ENCODE measurements at places on chromosomes 6 and 20. TPM values are rescaled to one million over a fixed set of nuclear protein-coding genes. Genes with fewer than 3 reads are reported as not detected.

DNA sequence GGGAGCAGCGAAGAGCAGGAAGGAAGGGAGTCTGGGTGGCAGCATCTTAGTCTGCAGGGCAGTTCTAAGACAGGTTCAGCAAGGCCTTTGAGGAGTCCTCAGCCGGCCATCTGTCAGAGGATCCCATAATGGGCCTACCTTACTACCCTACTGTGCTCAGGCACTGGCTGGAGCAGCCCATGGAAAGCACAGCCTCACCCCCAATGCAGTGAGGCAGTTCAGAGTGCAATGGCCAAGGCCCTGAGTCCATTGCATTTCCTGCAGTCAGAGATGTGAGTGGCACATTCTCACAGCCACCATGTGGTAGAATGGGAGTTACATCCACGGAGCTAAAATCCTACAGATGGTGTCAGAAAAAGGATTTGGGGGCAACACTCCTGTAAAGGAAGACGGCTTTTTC, 19.4 kb upstream of the OVOL2 start:
- DNase-seq = no peak

- peak; percentile 68 for DNase-seq
Measured at GRCh38 chr6:36544228-36544627, 3.1 kb downstream of the STK38 start.

Gene ARMH2
- total RNA-seq = not detected

Gene YWHAB
- 174 TPM for total RNA-seq

Gene SALL4
- total RNA-seq = 0.36 TPM

Gene C6orf15
- not detected for total RNA-seq
